ENCODE measurements at places on chromosomes 3 and 15.
A peak's percentile ranks its signal among the peaks of the same experiment; 100 is the strongest.

- DNase-seq, result peak; percentile 28
Measured at GRCh38 chr15:66253418-66254088, at the start of gene MEGF11. TSS of gene MEGF11 (minus strand) at chr15:66253750. CDS start at chr15:66128403, 125,347 bp downstream.

- DNase-seq, result no peak
Measured at GRCh38 chr3:39272191-39272590, 7.6 kb downstream of the CX3CR1 start.

- no peak for DNase-seq
Measured at GRCh38 chr3:13837751-13838150, 42.1 kb downstream of the WNT7A start.

- DNase-seq, result peak; percentile 76
Measured at GRCh38 chr15:99454941-99455788, 110.6 kb upstream of the MEF2A start.

GRCh38 chr15:79657722-79658121, 225.6 kb downstream of the MINAR1 start:
- no peak for DNase-seq

DNA sequence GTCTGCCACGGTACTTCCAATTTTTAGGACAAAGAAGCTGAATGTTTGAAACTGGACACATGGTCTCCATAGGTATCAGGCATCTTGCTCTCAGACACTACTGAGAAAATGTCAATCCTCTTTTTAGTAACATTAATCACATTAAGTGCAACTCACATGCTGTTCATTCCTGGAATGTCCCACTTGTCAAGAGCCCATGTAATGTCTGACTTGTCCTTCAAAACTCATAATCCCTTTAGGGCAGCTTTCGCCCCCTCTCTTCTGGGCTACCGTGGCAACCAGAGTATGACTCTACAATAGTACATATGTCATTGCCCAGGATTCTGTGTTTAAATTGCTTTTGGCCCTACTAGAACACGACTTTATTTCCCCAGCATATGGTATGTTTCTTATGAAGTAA, 12.3 kb downstream of the NUDT16 start:
- no peak for DNase-seq

DNA sequence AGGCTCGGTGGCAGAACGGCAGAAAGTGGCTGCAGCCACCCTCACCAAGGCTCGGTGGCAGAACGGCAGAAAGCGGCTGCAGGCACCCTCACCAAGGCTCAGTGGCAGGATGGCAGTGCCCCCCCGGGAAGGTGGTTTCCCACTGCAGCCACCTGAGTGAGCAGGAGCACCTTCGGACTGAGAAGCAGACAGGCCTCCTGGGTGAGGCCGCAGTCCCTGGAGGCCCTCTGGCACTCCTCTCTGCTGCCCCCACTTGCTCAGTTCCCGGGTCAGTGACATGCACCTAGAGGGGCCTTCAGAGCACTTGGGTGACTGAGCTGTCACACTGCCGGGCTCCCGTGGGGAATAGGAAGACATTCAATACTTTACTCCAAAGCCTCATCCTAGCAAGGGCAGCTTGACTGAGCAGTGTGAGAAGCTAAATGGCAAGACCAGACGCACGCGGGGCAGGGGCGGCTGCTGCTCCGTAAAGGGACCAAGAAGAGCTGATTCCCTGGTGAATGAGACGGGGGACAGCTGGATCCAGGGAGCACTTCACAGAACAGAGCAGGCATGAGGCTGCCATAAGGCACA, 62.7 kb downstream of the PCSK6 start:
- no peak for DNase-seq

DNA sequence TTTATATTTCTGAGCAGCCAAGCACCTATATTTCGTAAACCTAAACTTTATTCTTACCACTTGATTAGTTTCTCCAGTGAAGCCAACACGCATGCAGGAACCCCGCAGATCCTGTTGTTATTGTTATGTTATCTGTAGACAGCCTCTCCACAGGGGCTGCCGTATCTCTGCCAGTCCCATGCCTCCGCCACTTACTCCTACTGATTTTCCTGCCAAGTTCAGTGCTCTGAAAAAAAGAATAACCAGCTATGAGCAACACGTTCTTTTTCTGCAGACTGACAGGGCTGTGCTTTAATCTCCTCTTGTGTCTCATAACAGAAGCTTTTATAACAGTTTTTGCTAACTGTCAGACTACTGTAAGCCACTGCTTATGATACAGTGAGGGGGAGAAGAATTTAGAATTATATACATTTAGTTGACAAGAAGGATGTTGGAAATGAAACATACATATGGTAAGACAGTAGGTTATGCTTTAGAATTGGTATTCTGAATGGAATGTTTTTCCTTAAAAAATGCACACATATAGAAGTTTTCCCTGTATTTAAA, 347.4 kb downstream of the SI start:
- no peak for DNase-seq

GRCh38 chr3:54863786-54864185, 64.1 kb downstream of the LRTM1 start:
- no peak for DNase-seq

DNA sequence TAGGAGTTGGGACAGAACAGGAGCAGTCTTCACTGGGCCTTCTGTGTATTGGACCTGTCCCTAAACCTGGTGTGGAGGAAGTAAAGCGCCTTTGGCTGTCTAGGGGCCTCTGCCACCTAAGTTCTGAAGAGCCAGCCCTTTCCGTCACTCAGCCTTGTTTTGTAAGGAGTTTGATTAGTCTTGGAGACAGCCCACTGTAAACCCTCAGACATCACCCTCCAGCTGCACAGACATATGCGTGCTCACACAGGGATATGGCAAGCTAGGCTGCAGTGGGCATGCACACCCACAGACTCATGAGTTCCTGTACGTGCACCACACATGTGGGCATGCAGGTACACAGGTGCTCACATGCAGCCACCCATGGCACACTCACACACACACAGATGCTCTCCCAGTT, 5.2 kb downstream of the PRKCD start:
- no peak for DNase-seq

GRCh38 chr3:134364936-134365765, 9.1 kb downstream of the AMOTL2 start:
- no peak for DNase-seq

DNA sequence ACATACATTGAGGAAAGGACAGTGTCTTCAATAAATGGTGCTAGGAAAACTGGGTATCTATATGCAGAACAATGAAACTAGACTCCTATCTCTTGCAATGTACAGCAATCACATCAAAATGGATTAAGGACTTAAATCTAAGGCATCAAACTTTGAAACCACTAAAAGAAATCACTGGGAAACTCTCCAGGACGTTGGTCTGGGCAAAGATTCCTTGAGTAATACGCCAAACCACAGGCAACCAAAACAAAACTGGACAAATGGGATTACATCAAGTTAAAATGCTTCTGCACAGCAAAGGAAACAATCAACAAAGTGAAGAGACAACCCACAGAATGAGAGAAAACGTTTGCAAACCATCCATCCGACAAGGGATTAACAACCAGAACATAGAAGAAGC, 14.5 kb downstream of the LAMP3 start:
- DNase-seq, result peak; percentile 16

- peak; percentile 74 for DNase-seq
Measured at GRCh38 chr3:24123596-24123995, 178.5 kb downstream of the NR1D2 start.

GRCh38 chr15:87369269-87369668, 887.3 kb downstream of the NTRK3 start:
- peak; percentile 98 for DNase-seq

DNA sequence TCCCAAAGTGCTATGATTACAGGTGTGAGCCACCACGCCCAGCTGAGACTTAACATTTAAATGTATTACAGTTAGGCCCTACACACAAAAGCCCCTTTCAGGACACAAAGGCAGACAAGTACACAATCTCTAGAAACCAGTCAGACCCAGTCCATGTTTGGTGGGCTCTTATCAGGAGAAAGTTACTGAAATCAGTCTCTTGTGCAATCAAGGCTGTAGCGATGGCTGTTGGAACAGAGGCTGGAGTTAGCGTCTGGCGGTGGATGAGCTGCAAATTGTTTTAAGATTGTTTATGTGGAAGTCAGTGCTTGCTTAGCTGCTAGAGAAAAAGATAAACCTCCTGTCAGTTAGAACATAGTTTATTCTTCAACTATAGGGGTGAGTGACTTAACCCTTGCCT, 89.5 kb upstream of the SNRPN start:
- DNase-seq, result no peak

DNA sequence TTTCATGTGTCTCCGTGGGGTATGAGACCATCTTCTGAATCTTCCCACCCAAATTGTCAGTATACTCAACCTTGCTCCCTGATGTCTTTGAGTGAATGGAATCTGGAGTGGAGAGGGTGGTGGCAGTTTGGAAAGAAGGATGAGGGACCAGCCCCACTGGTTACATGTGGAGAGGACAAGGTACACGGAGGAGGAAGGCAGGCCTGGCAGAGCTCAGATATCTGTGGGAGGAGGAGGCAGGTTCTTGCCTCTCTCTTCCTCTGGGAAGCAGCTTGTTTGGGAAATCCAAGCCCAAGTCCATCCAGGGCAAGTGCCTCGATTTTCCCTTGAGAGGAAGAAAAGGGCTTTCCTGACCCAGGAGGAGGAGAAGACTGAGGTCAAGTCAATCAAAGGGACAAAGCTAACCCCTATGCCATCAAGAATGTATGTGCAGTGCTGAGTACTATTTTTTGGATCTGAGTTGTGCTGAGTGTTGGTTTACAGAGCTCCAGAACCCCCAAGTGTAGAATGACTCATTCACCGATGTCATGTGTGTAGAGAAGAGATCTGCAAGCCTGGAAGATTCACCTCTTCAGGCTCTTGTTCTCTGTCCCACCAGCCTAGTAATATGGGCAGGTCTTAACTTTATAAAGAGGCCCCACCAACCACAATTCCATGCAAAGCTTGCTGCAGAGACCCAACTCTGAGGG, 19.8 kb upstream of the LOXL1 start:
- peak; percentile 59 for DNase-seq

GRCh38 chr15:52243286-52243685, 52.1 kb upstream of the GNB5 start:
- DNase-seq, result no peak

DNA sequence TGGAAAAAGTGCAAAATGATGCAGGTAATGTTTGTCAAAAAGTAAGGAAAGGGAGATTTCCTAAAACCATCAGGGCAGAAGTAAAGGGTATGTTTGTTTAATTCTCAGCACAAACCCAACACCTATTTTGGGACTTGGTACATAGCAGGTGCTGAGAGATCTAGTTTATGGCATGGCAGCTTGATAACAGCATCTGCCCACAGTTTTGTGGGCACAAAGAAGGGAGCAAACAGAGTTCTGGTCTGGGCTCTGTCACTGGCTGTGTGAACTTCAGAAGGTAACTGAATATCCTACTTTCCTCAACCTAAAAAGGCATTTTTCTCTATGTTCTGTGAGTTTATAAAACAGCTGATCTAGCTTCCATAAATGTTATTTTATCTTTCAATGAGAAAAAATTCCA, 141.6 kb downstream of the PLCH1 start:
- DNase-seq, result no peak

- peak; percentile 17 for DNase-seq
Measured at GRCh38 chr3:150528354-150528797, 17.9 kb downstream of the SERP1 start.

DNA sequence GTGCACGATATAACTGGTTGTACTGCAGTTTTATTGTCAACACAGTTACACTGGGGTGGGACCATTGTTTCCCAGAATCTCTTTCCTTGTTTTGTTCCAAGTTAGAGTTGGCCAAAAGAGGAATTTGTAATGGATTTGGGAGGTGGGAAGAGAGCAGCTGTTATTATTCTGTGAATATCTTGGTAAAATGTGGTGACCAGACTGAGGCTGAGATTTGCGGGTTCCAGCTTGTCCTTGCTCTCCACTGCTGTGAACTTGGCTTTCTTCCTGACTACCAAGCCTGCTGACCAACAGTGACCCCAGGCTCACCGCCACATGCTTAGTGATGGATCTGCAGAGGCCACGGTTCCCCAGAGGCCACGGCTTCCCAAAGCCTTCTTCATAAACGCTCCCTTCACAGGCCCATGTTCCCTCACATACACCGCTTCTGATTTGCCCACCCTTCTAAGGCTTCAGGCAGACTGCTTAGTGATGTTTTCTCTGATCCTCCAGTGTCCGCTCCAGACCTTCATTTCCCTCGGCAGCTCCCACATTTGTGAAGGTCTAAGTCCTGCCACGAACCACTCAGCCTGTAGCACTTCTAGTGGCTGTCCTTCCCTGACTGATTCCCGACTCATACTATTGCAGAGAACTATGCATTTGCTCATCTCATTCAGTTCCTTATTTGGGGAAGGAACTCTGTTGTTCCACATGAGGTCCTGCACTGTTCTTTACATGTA, 525.5 kb upstream of the RGMA start:
- DNase-seq, result no peak

DNA sequence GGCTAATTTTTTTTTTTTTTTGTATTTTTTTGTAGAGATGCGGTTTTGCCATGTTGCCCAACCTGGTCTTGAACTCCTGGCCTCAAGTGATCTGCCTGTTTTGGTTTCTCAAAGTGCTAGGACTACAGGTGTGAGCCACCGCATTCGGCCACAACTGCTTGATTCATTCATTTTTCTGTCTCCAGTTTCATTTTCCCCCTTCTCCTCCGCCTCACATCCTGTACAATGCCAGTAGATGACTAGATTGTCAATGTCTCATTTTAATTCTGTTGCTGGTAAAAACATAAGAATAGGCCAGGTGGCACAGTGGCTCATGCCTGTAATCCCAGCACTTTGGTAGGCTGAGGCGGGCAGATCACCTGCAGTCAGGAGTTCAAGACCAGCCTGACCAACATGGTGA, 12.0 kb upstream of the ZNF592 start:
- DNase-seq, result no peak

GRCh38 chr3:116614795-116615362, 94.7 kb upstream of the TUSC7 start:
- DNase-seq, result peak; percentile 12

DNA sequence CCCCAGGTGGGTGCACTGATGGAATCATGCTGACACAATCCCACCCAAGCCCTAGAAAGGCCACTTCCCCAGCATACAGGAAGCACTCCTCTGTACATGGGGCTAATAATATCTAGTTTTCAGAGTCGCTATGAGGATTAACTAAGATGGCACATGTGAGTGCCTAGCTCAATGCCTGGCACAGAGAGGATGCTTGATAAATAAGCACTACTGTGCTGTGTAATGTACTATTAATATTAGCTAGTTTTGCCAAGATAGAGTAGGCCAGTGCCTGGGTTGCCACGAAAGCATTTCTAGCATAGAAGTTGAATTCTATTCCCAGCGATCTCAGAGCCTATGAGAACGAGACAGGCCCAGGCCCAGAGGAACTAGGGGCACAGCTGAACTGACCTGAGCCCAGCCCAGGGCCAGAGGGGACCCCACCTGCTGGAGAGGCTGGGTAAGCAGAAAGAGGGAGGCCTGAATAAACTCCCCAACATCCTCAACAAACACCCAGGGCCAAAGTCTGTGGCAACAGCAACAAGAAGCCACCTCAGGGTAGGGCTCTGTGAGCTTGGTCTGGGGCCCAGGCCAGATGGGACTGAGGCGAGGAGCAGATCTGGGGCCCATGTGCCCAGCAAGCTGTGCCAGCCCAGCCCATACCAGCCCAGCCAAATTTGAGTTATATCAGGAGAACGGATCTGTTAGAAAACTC, 7.6 kb upstream of the SEMA7A start:
- no peak for DNase-seq

- no peak for DNase-seq
Measured at GRCh38 chr3:128727996-128728395, 2.0 kb downstream of the RAB7A start.

GRCh38 chr15:91961357-91961756, 107.8 kb downstream of the SLCO3A1 start:
- DNase-seq, result no peak

- DNase-seq, result no peak
Measured at GRCh38 chr3:119357190-119357589, 63.0 kb downstream of the ARHGAP31 start.

Measured in fibroblast of skin of right quadriceps (primary cell).